ENCODE measurements at places on chromosomes 3 and 15.

- no peak for DNase-seq
Measured at GRCh38 chr3:53171064-53171418, 10.0 kb downstream of the PRKCD start.

- no peak for DNase-seq
Measured at GRCh38 chr3:63384382-63384781, 106.3 kb downstream of the SYNPR start.

- no peak for DNase-seq
Measured at GRCh38 chr15:65747265-65747664, 44.8 kb downstream of the DENND4A start.

GRCh38 chr3:1766384-1766783, 332.3 kb upstream of the CNTN4 start:
- no peak for DNase-seq

DNA sequence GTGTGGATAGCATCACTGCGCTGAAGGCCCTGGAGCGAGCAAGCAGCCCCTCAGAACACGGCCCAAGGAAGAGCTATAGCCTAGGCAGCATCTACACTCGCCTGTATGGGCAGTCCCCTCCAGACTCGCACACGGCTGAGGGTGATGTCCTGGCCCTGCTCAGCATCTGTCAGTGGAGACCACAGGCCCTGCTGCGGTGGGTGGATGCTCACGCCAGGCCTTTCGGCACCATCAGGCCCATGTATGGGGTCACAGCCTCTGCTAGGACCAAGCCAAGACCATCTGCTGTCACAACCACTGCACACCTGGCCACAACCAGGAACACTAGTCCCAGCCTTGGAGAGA, 20.5 kb downstream of the ATRIP start:
- no peak for DNase-seq

DNA sequence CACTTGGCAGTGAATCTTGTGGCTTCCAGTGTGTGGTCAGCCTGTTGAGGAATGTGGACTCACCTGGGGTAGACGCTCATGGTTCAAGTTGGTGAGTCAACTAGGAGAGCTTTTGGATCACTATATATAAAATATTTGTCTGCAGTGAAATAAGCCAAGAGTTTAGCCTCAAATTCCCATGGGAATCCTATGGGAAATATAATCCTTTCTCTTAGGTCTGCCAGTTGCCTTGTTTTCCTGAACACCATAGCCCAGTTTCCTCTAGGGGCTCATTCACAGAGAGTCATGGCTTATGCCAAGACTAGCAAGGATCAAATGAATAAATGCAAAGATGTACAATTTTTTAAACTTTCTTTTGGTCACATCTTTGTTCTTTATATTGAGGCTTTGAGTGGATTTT, 100.1 kb upstream of the NPHP3 start:
- no peak for DNase-seq

GRCh38 chr15:59424616-59425015, 13.4 kb upstream of the FAM81A start:
- no peak for DNase-seq

GRCh38 chr3:46662771-46663551, 30.5 kb downstream of the ALS2CL start:
- DNase-seq, result no peak

DNA sequence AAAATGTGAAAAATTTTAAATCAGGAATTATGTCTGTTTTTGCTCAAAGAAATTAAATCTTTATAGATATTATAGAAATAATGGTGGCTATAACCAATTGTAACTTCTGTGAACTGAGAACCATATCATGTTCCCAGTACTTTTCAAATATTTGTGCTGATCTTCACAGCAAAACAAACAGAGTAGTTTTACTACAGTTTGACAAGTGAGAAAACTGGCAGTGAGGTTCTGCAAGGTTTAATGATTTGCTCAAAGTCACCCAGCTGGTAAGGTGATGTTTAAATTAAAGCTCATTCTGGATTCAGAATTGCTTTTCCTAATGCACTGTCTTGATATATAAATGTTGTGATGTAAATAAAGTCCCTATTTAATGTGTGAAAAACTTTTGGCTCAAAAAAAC, 22.0 kb upstream of the SPTSSB start:
- DNase-seq, result no peak
